ENCODE measurements at places on chromosomes 6 and 20.

DNA sequence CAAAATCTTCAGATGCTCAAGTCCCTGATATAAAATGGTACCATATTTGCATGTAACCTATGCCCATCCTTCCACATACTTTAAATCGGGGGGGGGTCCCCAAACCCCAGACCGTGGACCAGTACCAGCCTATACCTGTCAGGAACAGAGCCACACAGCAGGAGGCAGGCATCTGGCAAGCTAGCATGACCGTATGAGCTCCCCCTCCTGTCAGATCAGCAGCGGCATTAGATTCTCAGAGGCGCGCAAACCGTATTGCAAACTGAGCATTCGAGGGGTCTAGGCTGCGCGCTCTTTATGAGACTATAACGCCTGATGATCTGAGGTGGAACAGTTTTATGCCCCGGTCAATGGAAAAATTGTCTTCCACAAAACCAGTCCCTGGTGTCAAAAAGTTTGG lies 30.7 kb downstream of the FGD2 start:
- no peak for DNase-seq

- DNase-seq: no peak
Observed at GRCh38 chr6:33886673-33887144, 82.9 kb upstream of the MLN start.

- peak; percentile 81 for DNase-seq
Observed at GRCh38 chr20:15297059-15297875, 959.9 kb upstream of the FLRT3 start.

- peak; percentile 34 for DNase-seq
Observed at GRCh38 chr6:153312634-153313033, 181.6 kb upstream of the RGS17 start.

DNA sequence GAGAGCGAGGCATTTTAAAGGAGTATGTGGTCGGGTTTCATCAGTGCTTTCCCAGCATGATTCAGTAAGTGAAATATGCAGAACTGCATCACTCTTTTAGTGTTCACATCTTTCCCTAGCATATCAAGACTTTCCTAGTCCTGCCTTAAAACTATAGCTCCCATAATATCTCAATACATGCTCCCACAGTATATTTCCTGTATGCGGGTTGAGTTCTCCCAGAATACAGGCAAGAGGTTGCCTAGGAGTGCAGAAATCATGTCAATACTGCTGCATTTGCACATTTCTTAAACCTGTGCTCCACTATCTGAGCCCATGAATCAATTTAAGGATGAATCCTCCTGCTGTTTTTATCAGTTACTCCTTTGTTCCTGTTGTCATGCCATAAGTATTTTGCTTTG lies 386.6 kb upstream of the SLC35B3 start:
- DNase-seq: no peak

GRCh38 chr20:63847237-63848002 lies 13.9 kb upstream of the ABHD16B start:
- DNase-seq: no peak

GRCh38 chr6:151101816-151102694 lies 137.7 kb upstream of the AKAP12 start:
- no peak for DNase-seq

GRCh38 chr6:41446907-41447545 lies 99.2 kb upstream of the FOXP4 start:
- DNase-seq: no peak

GRCh38 chr6:21733311-21733710 lies 139.8 kb downstream of the SOX4 start:
- DNase-seq: no peak

DNA sequence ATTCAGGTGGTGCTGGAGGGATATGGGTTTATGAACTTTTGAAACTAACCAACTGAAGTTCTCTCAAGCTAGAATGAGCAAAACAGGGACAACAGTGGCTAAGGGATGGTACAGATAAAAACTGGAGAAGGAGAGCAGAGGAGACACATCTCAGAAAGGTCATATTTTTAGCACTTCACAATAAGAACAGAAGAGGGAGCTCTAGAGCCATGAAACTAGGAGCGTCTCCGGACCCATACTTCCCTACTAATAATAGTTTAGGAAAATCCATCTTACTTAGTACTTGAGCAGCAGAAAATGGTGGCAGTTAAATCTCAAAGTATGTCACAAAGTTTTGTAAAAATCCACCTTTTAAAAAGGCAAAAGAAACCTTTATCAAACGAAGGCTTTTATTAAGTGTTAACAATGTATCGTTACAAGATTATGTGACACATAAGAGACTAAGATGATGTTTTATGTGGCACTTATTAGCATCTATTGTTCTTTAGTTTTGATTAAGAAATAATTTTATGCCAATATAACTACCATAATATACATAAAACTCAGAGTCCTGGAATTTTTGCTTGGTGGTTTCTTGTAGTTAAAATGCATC lies 278.6 kb downstream of the TBC1D32 start:
- peak; percentile 38 for DNase-seq

DNA sequence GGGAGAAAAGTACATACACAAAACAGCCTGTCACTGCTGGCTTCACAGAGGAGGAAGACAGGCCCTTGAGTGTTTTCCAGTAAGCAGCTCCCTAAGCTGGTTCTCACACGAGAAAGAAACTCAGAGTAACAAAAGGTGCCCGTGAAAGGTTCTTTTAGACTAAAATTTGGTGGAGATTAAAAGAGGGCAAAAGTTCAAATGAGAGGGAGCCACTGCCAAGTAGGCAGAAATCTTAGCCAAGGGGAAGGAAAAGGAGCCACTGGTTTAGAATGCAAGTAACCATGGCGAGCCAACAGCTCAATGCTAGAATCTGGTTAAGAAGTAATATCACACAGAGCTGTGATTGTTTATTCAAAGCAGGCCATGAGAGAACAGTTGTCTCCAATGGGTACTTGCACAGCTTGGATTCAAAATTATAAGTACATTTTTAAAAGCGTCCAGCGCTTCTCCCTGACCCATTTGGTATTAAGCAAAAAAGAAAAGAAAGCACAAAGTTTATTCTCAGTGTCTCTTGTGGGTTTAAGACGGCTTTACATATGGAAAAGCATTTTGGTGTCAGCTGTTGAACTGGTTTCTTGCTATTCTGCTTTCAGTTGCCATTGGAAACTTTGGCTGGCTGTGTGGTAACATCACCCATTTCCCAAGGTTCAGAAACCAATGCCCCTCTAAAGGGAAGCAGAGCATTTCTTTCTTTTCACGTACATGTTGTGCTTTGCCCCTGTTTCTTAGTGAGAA lies 648.5 kb downstream of the RNF144B start:
- no peak for DNase-seq

DNA sequence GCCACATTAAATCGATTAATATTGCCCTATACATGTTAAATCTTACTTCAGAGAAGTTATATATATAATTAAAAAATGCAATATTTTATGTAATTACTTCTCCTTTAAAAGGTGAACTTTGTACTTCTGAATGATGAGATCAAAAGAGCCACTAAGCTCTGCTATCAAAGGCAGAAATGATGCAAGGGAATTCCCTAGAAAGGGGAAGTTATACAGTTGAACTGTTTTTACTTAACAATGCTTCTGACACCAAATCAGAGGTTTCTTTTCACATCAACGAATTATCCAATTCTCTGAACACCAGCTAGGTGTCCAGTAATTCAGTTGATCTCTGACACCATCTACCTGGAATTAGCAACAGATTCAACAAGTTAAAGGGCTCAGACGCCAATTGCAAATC lies 319.9 kb upstream of the TSHZ2 start:
- no peak for DNase-seq

GRCh38 chr20:46388201-46388836 lies 18.1 kb downstream of the ELMO2 start:
- no peak for DNase-seq

GRCh38 chr6:81623106-81623759 lies 129.2 kb downstream of the TENT5A start:
- no peak for DNase-seq

GRCh38 chr6:18509871-18510643 lies 122.9 kb downstream of the RNF144B start:
- DNase-seq: no peak

DNA sequence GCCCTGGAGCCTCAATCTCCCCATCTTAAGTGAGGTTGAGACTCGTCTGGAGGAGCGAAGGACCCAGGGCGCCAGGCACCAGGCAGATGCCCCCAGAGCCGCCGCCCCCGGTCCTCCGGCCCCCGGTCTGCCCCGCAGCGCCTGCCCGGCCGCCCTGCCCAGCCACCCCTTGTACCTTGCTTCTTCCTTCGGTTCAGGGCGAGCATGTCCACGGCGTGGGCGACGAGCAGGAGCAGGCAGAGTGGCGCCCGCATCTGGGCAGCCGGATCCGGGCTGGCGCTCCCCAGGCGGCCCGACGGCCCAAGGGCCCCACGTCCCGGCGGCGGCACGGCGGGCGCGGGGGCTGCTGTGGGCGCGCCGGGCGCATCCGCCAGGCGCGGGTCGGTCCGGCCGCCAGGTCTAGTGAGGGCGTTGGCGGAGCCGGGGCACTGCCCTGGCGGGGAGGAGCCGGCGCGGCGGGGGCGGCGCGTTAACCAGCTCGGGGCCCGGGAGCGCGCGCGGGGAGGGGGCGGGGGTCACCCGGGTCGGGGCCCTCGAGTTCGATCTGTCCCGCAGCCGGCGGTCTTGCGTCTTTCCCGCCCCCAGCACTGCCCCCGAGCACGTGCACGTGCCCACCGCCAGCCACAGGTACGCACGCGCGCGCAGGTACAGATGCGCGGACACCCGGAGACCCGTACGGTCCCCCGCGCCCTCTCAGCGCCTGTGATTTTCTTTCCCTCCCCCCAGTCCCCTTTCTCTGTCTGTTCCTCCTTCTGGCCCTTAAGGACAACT lies at the start of gene RSPO4:
TSS of gene RSPO4 (minus strand) at position 401 of the 771 bp plus-strand sequence. CDS start at position 254, 147 bp downstream.
- no peak for DNase-seq

Measured in NCI-H2081 (cell line).